ENCODE measurements at places on chromosomes 5 and 9.
A peak's percentile ranks its signal among the peaks of the same experiment; 100 is the strongest.

- DNase-seq = no peak
Measured at GRCh38 chr5:151952238-151952637, 27.6 kb upstream of the GLRA1 start.

DNA sequence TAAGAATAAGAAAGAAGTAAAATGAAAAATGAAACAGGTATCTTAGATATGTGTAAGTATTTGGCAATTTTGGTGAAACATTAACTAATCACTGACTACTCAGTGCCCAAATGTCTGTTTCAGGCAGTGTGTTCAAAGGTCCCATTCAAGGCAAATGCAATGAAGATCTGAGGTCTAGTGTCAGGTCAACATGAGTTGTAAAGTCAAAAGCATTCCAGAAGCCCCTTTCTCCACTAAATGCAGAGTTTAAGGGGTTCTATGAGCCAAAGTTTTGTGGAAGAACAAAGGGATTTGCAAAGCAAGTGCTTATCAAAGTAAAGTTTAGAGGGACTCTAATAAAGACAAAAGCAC lies 71.0 kb upstream of the GPBP1 start:
- no peak for DNase-seq

DNA sequence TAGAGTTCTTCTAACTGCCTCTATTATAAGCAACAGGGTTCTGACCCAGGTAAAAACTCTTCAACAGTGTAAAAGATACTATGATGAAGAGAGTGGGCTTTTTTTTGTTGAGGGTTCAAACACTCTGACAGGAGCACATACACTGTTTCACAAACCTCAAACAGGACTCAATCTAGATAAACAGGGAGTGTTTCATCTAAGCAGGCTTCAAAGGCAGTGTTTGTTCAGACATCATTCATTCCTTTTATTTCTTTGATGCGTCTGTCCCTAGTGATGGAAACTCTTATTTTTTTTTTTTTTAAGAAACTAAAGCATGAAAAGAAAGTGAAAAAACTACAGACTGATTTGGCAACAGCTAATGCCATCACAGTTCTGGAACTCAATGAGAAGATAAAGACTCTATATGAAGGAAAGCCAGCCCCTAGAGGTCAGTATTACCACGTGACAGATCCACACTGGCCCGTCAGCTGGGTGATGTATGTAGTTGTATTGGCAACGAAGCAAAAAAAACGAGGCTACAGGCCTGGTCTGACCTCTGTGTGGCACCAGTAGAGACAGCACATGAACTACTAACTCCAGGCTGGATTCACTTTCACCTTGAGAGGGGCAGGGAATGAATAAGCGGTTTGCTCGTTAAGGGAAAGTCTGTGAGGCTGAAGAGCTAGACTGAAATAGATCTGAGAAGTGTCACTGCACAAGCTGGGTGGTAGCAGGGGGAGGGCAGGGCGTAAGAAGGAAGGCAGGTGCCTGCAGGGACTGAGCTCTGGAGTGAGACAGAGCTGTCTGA lies 172.2 kb downstream of the CCDC192 start:
- no peak for DNase-seq

- DNase-seq = no peak
Measured at GRCh38 chr5:12488161-12488560, 583.9 kb upstream of the CTNND2 start.

DNA sequence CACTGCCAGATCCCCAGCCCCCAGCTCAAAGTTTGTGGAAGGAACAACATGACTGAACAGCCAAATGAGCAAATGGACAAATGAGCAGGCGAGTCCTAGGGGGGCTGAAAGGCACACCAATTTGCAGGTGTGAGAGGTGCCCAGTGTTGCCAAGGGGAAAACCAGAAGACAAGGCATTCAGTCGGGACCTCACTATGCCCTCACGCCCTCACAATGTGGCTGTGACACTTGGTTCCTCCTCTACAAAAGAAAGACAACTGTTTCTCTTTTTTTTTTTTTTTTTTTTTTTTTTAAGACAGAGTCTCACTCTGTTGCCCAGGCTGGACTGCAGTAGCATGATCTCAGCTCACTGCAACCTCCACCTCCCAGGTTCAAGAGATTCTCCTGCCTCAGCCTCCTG lies 28.0 kb downstream of the TNIP1 start:
- DNase-seq = no peak

GRCh38 chr5:40681363-40682153 lies 1.8 kb downstream of the PTGER4 start:
- no peak for DNase-seq

GRCh38 chr5:128777052-128777451 lies 188.2 kb upstream of the SLC27A6 start:
- no peak for DNase-seq

- no peak for DNase-seq
Measured at GRCh38 chr9:92589923-92590322, 54.1 kb upstream of the ECM2 start.

GRCh38 chr9:89564346-89564878 lies 40.4 kb upstream of the GADD45G start:
- DNase-seq = no peak

- DNase-seq = no peak
Measured at GRCh38 chr9:94174164-94174563, 84.9 kb upstream of the ZNF169 start.

- peak; percentile 48 for DNase-seq
Measured at GRCh38 chr9:111937781-111938426, 41.3 kb downstream of the UGCG start.

DNA sequence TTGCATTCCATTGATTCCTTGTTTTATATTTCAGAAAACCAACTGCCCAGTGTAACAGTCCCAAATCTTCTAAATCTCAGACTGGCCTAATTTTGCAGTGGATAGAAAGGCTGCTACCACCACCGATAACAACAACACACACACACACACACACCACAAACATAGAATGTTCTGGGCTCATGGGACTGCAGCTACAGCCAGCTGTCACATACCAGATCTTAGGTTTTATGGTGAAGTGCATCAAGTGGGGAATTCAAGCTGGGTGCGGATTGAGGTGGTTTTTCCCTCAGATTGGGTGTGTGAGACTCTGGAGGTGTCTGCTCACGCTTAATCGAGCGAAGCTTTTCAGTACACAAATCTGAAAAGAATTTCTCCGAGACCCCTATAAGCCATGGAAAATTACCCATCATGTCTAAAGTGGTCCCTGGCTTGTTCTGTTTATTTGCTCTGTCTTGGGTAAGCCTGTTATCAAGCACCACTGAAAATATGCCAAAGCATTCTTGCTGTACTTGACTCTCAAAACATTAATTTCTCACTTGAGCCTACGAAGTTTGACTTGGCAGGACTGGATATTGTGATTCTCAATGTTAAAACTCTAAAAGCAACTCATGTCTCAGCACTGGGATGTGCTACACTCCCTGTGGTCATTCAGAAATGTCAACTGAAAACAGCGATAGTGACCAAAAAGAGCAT lies 71.1 kb downstream of the ALDH7A1 start:
- no peak for DNase-seq

DNA sequence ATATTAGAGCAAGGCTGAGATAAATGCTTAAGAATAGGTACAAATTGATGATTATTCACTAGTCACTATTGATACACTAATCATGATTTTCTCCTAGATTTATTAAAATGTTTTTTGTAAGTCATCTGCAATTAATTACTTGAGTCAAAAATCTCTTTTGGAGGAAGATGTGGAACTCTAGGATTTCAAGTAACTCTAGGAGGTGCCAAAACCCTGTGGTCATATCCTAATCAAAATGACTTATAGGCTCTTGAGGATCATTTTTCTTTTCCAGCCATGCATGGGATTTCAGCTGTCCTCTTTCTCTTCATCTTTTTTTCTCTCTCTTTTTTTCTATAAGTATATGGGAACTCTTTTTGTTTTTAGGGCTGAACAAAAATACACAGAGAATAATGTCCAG lies 141.8 kb upstream of the CD180 start:
- DNase-seq = no peak

GRCh38 chr9:5622016-5622415 lies 6.9 kb upstream of the RIC1 start:
- no peak for DNase-seq

GRCh38 chr9:123914517-123915196 lies 15.3 kb downstream of the DENND1A start:
- no peak for DNase-seq

DNA sequence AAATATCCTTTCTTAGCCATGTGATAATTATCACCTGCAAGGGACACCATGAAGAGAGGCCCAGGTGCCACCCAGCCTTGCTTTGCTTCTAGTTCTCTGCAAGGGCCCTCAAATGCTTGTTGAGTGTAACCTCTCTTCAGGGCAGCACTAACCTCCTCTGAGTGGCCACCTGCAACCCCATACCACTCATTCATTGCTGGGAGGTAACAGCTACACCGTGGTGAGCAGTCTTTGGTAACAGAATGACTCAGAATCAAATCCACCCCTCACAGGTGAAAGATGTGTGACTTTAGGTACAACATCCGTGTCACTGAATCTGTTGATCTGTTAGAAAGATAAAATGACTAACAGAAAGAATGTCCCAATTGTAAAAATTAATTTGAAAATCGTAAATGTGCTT lies 365.1 kb upstream of the TRPC7 start:
- no peak for DNase-seq

- no peak for DNase-seq
Measured at GRCh38 chr5:71597001-71597400, 9.9 kb downstream of the MCCC2 start.

DNA sequence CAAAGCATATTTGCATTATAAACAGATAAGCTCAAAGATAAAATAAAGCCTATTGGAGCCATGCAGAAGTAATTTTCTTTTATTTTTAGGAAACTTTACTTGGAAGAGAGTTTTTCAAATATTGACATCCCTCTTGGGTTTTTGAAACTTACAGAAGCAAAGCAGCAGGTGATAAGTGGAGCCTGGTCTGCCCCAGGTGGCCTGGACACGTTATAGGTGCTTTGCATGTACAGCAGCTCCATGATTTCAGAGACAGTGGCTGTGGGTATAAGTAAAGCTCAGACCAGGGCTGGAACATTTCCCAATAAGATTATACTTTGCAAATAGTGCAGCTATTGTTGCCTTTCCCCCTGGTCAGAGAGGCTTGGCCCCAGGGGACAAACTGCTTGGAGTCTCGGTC lies 51.5 kb downstream of the CCDC192 start:
- no peak for DNase-seq

- DNase-seq = no peak
Measured at GRCh38 chr5:1111241-1111726, 579 bp downstream of the SLC12A7 start.

- peak; percentile 77 for DNase-seq
Measured at GRCh38 chr9:130042885-130043653, at the start of gene FNBP1. Gene FNBP1 (minus strand): TSS chr9:130043189. CDS start chr9:130042975, 214 bp downstream.

DNA sequence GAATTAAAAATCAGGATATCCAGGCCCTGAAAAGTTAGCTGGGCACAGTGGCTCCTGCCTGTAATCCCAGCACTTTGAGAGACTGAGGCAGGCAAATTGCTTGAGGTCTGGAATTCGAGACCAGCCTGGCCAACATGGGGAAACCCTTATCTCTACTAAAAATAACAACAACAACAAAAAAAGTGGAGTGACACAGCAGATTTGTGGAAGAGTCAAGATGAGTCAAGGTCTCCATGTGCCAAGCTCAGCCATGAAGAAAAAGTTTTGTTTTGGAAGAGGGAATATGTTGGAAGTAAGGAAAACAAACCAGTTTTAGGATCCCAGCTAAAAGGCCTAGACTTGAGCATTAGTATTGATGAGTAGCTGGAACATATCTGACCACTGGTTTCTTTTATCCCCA lies 14.7 kb downstream of the LRRC70 start:
- DNase-seq = no peak

DNA sequence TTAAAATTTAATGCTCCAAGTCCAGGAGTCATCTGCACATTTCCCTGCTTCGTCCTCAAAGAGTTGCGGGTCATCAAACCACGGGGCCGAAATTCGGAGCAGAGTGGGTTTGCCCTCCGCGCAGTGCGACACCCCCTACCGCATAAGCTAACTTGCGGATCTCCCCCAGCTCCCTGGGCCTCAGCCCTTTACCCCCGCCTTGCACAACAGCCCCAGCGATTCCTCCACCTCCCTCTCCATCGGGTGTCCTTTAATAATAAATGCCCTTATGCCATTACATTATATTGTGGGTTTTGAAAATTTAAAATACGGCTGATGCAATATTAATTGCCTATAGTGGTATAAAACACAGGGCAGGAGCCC lies 3.9 kb downstream of the POU4F3 start:
- DNase-seq = no peak

DNA sequence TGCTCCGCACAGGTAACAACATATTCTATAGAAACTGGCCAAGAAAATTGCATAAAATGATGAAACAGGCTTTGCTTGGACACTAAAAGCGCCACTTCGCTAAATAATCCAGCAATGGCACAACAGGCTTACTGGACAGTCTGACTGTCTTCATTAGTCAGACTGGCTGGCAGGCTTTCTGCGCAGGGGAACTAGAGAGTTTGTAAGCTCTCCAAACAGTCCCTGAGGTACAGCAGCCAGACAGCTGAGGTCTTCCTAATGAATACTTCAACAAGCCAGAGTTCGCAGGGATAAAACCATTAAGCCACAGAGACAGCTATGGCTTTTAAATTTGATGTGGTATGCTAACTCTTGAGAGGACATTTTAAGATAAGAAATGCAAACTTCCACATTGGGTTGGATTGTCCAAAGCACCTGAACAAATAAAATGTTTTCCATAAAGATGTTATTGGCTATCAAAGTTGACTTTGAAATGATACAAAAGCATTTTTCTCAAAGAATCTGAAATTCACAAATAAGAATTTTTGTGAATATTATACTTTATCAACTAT lies 20.7 kb downstream of the PLK2 start:
- no peak for DNase-seq

GRCh38 chr5:98982880-98983279 lies 54.1 kb upstream of the CHD1 start:
- DNase-seq = no peak

- no peak for DNase-seq
Measured at GRCh38 chr5:106854105-106854687, 816.5 kb downstream of the EFNA5 start.

GRCh38 chr5:17691762-17692161 lies 57.5 kb downstream of the TAF11L14 start:
- DNase-seq = no peak

- no peak for DNase-seq
Measured at GRCh38 chr5:35644543-35644942, 26.9 kb downstream of the SPEF2 start.
